ENCODE measurements at places on chromosomes 13 and 19.

DNA sequence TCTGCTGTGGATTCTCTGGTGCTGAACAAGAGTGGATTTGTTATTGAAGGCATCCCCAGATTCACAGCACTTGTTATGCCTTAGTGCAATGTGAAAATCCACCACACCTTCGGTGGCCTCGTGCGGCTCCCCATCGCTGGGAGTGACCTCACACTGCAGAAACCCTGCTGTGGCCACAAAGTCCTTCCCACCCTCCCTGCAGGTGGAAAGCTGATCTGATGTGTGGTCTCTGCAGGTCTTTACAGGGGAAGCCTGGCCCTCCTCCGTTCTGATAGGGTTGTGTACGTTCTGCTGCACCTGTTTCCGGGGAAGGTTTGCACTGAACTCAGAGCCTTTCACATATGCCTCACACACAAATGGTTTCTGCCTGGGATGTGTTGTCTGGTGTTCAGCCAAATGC lies 5.0 kb downstream of the ZNF792 start:
- DNase-seq = no peak

GRCh38 chr13:73462241-73462640 lies 403.4 kb downstream of the KLF5 start:
- no peak for DNase-seq

GRCh38 chr13:30972888-30973377 lies 40.5 kb downstream of the TEX26 start:
- peak; percentile 85 for DNase-seq

DNA sequence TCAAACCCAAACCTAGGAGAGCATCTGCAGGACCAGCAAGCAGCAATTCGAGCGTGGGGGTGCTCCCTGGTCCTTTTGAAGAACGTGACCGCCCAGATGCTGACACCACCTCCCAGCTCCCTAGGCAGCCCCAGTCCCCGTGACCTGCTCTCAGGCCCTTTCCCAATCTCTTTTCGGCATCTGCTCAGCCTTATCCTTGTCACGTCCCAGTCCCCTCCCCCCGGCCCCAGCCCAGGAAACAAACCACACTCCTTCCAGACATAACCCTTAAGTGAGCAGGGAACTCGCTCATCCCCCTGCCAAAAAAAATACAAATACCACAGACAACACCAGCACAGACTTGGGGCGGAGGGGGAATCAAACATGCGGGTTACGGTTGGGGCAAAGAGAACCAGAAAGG lies 3.3 kb downstream of the MLLT1 start:
- no peak for DNase-seq

- peak; percentile 93 for DNase-seq
These were observed 744 bp upstream of the POU2F2 start for GRCh38 chr19:42132851-42133528.

GRCh38 chr19:19111967-19112580 lies 26.2 kb downstream of the TMEM161A start:
- DNase-seq = no peak

DNA sequence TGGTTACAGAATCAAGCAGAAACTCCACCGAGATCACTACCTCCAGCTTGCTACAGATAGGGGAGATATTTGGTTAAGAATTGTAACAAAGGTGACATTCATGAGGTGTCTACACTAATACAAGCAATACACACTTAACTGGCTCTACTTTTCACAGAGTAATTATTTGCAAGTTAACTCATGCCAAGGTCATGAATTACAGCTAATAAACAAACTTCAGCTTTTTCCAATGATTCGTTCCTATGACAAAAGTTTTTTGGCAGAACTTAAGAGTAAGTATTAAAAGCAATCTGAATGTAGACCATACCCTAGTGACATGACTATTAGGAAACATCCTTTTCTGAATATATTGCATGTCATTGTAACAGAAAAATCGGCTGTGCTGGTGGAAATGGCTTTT lies 72.1 kb downstream of the LHFPL6 start:
- no peak for DNase-seq

DNA sequence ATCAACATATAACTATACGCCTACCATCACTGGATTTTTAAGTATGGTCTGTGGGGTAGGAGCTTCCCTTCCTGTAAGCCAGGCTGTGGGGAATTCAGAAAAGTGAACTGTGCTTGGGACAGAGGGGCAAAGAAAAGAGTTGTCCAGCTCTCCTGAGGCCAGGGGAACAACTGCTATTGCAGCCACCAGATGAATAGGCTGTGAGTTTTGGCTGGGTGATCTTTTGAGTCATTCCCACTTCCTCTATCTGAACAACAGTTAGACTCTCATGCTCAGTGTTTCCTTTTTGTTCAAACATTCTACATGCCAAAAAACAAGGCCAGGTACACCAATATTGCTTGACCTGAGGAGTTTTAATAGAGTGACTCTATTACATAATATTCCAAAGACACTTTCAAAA lies 426.2 kb upstream of the DACH1 start:
- no peak for DNase-seq

- no peak for DNase-seq
These were observed 165.9 kb downstream of the TEX29 start for GRCh38 chr13:111486331-111486730.

GRCh38 chr19:46529622-46530451 lies 34.2 kb upstream of the PNMA8B start:
- DNase-seq = peak; percentile 73

DNA sequence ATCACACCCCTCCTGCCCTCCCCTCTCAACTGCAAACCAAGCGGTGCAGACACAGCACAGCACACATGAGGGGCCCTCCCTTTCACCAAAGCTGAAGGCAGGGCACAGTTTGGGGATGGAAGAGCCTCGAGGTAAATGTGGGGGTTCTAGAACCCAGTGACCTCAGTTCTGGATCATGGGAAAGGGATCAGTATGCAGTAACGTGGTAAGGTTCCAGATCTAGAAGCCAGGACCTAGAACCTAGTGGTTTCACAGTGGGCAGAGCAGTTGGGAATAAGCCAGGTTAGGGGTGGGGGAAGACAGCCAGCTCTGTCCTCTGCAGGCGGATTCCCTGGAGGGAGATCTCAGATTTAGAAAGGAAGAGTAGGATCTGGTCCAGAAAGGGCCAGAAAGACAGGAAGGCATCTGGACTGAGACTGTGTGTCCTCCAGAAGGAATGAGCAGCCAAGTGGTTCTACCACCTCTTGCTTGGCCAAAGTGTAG lies 3.1 kb downstream of the FTL start:
- DNase-seq = peak; percentile 45

DNA sequence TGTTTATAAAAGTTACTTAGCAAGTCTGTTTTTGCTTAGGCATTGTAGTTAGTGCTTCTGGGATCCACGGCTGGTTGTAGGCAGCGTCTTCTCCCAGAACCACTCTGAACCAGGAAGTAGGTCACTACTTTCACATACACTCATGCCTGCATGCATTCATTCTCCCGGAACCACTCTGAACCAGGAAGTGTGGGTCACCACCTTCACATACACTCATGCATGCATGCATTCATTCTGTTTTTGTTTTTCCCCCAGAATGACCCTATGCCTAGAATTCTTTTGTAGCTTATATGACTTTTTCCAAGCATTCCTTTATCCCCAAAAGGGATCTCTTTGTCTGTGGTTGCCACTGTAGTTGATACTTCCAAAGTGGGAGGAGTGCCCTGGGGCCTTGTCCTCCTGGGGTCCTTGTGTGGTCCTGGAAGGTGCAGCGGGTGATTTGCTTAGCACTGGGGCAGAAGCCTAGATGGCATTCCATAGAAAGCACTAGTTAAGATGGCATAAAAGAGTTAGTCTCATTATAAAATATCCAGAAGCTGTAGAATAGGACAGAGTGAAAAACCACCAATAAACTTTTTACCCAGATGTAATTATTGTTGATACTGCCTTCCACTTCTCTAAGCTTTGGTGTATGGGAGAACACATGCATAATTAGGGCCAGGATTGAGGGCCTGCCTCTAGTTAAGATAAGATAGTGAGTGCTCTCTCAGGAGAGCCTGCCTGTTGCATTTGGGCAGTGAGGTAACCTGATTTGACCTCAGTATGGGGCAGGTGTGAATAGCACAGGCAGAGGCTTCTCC lies 68.6 kb upstream of the TEX29 start:
- peak; percentile 63 for DNase-seq

DNA sequence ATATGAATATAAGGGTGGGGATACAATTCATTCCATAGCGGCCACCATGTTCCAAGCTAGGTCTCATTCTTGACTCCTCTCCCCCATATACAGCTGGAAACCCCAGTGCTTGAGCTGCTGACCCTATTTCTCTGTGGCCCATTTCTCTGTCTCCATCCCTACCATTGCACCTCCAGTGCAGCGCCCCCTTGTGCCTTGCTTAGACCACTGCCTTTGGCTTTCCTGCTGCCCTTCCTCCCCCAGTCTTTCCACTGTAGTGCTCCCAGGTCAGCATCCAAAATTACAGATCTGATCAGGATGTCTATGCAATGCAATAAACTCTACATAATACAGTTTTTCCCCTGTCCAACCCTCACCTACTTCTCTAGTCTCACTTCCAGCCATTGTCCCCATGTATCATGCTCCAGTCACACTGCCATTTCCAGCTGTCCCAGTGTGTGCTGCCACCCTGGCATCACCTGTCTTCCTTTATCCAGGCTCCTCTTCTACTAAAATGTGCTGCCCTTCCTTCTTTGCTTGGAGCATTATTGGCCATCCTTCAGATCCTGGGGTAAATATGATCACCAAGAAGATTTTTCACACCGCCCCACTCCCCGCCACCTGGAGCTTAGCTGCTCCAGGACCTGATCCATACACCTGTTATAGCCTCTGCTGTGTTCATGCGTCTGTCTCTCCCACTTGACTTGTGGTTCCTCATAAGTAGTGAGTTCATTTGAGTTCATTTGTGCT lies 199.4 kb upstream of the IPO5 start:
- DNase-seq = peak; percentile 1

- no peak for DNase-seq
These were observed 100.4 kb upstream of the GJB6 start for GRCh38 chr13:20332361-20333096.

DNA sequence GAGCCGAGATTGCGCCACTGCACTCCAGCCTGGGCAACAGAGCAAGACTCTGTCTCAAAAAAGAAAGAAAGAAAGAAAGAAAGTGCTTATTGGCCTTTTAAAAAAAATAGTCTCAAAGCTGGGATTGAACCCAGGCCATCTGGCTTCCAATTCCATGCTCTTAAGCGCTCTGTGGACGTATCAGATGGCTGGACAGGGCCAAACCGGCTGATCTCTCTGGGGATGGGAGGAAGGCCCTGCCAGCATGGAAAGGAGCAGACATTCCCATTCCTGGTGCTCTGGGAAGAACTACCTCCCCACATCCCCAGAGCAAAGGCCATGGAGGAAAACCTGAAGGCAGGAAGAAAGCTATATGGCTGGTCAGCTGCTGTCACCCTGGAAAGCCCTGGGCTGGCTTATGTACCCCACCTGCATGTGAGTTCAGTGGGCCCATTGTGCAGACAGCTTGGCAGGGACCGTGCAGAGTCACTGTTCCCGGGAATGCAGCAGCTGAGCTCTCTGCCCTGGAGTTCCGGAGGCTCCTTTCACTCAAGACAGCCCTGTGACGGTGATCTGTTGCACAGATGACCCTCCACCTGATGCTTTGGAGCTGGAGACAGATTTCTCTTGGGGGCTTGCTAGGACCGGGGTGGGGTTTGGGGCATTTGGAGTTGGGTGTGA lies 84.3 kb downstream of the SIPA1L3 start:
- DNase-seq = no peak

- DNase-seq = no peak
These were observed 499.8 kb downstream of the GPC6 start for GRCh38 chr13:93726173-93726957.

DNA sequence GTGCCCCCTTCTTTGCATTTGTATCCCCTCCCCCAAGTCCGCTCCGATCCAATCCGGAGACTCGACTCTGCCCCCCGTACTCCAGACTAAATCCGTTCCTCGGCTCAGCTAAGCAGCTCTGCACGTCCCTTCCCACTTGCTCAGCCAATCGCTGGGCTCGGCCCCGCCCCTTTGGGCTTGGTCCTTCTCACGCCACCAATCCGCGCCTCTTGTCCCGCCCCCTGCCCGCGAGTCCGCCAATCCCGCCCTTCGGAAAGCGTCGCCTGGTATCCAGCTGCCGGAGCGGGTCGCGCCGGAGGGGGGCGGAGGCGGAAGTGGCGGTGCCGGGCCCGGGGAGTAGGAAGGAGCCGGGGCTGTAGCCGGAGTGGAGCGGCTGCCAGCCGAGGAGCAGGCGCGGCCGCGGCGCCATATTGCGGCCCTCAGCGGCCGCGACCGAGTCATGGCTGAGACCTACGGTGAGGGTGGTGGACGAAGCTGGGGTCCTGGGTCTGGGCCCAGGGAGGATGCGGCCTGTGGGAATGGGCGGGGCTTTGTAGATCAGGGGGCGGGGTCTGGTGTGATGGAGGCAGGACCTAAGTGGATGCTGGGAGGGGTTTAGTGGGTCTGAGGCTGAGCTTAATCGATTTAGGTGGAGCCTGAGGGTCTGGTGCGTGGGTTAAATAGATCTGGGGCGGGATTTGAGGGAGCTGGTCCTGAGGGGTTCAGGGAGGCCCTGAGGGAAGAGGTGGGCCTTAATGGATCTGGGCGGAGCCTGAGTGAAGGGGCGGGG lies at the start of gene RAB4B:
Gene RAB4B, plus strand, starts transcription at position 311 of the 769 bp plus-strand sequence. Its CDS starts 129 bp downstream, at position 440.
- peak; percentile 100 for DNase-seq

DNA sequence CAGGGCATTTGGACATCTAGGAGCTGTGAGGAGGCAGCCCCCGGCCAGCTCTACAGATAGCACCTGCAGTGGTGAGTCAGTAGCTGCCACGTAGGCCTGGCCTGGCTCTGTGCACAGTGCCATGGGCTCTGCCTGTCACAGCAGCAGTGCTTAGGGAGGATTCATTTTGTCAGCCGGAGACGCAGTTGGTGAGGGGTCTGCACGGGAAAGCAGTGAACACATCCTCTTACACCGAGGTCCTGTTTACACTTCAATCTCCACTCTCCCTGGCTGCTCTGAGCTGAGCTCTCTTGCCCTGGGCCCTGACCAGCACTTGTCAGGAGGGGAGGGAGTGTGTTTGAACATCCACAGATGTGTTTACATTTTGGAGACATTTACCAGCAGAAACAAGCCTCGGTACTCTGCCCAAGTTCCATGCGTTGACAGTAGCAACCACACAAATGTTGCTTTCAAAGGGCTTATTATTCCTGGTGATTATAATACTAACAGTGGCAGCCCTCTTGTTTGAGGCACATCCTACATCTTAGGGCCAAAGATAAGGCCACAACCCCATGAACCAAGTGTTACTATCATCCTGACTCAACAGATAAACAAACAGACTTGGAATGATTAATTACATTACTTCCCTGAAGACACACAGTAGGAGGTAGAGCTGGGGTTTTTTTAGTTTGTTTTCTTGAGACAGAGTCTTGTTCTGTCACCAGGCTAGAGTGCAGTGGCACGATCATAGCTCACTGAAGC lies 148.9 kb downstream of the USP12 start:
- peak; percentile 94 for DNase-seq

DNA sequence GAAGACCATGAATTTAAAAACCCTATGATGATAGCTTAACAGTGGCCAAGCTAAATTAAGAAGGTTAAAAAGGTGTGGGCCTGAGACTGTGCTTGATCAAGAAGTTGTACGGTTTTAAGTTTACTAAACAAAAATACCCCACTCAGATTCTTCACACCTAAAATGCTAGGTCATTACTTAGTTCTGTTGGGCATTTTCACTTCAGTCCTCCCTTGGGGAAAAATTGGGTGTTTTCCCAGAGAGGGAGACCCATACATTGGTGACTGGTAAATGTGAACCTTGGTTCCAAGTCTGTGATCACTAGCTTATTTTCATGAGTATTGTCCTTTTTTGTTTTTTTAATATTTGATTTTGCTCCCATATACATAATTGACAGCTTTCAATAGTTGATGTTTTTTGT lies 44.4 kb downstream of the MTUS2 start:
- no peak for DNase-seq

Measured in DMS53 (cell line).